GM23248 (cell line): ENCODE measurements at places on chromosomes 5 and 9. TPM values are rescaled to one million over a fixed set of nuclear protein-coding genes. Genes with fewer than 3 reads are reported as not detected.
A peak's percentile ranks its signal among the peaks of the same experiment; 100 is the strongest.

Gene DIRAS2
- total RNA-seq = not detected in 2 replicates

Gene IL5
- not detected in 2 replicates for total RNA-seq

DNA sequence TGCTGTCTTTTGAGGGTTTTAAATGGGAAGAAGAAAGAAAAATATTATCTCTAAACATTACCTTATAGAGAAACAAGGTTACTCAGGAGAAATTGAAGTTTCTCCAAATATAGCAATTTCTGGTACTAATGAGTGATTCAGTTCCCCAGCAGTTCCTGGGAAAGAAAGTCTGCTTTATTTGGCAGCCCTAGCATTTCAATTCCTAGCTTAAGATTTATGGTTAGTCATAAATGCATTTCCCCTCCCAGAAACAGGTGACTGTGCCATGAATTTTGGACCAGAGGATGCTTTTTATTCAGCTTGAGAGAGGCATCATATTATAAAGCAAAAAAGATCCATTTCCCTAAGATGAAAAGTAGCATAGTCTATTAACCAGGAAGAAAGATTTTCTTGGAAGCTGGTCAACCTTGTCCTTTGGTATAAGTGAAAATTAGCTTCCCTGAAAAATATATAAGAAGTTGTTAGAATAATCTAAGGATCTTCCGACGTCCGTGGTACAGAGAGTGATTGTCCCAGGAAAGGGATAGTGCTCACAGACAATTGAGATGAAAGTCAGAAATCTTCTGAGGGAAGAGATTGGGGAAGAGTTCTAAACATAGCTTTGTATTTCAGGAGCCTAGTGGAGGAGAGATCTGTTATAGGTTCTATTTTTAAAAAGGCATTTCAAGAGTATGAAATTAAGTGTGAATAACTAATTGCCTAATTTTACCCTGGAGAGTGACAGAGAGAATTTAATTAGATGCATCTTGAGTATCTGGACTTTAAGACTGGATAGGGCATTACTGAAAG is 164.9 kb downstream of the ESM1 start:
- H3K4me3 ChIP-seq = no peak overlapping the region
- no peak overlapping the region for H3K27ac ChIP-seq
- DNase-seq = peak; percentile 55

DNA sequence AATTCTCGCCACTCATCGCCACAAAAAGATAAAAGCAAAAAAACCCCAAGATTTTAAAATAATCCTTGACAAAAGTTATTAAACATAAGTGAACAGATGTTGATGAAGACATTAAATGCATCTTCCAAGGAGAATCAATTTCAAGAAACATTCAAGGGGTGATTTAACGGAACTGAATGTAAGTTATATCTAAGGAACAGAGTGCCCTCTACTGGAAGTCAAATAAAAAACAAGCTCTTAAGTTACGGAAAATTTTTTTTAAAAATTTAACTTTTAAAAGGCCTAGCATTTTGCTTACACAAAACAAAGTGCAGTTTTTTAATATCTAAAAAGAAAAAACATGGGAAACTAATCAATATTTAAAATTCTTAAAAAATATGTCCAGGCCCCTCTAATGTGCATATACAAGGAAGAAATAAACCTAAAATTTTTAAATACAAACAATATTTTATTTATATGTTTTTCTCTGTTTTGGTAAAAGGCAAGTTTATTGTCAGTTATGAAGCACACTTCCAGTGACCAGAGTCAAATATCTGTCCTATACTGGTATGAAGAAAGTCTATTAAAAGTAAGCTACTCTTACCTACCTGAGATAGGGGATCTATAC is 28.0 kb downstream of the TEX10 start:
- H3K27me3 ChIP-seq = no peaks in the 10 kb centered on the region
- DNase-seq = peak; percentile 74
- peaks cover 20% of the 10 kb centered on the region; the same call in 1 of the 2 replicates for H3K36me3 ChIP-seq
- H3K27ac ChIP-seq = no peak overlapping the region

- H3K36me3 ChIP-seq = peaks cover 22% of the 10 kb centered on the region; the same call in 1 of the 2 replicates
- H3K27me3 ChIP-seq = no peaks in the 10 kb centered on the region
- no peak overlapping the region for H3K4me3 ChIP-seq
- no peaks in the 10 kb centered on the region for H3K4me1 ChIP-seq
- H3K27ac ChIP-seq = no peak overlapping the region
These were observed 112.6 kb upstream of the CACNA1B start for GRCh38 chr9:137764981-137765380.
